ENCODE measurements at places on chromosomes 7 and 10.
A peak's percentile ranks its signal among the peaks of the same experiment; 100 is the strongest.

DNA sequence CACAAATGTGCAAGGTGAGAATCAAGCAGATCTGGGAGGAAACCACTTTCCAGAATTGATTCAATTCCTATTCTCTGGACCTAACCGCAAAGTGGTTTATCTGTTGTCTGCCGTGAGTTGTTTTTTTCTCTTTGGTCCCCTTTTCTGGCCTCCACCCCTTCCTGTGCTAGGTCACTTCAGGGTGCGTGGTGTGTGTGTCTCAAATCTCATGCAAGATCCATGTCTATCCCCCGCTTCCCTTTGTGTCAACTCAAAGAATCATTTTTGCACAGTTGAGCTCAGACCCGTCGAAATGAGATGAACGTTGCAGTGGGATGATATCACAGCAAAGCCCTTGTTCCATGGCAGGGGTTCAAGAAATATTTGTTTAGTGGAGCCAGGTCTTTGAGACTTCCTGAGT lies 184.5 kb downstream of the GATA3 start:
- DNase-seq = no peak

- no peak for DNase-seq
Observed at GRCh38 chr10:13851906-13852305, 265.1 kb downstream of the PRPF18 start.

DNA sequence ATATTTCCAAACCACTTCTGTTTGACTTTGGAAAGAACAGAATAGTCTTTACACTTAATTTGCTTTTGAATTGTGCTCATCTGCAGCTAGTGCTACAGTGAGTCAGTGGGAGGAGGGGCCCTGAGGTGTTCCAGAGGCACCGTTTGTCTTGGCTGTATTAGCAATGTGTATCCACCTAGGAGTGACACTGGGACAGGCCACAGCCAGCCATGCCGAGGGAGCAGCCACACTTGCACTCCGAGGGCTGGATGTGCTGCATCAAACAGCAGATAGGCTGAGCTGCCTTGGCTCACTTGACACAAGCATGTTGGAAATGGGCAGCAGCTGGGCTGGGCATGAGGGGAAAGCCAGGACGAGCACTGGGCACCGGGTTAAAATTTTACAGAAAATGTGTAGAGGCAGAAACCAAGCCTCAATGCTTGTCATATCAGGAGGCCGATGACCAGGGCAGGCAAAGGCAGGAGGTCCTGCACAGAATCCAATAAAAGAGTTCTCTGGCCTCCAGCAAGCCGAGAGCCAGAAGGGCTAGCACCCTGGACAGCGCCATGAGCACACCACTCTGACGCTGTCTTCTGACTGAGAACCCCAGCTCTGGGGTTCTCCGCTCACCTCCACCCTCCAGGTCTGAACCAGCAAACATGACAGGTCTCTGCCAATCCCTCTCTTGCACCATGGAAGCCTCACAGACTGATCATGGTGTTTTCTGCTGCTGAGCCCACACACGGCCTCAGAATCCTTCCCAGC lies 163.3 kb downstream of the GRID1 start:
- DNase-seq = no peak

DNA sequence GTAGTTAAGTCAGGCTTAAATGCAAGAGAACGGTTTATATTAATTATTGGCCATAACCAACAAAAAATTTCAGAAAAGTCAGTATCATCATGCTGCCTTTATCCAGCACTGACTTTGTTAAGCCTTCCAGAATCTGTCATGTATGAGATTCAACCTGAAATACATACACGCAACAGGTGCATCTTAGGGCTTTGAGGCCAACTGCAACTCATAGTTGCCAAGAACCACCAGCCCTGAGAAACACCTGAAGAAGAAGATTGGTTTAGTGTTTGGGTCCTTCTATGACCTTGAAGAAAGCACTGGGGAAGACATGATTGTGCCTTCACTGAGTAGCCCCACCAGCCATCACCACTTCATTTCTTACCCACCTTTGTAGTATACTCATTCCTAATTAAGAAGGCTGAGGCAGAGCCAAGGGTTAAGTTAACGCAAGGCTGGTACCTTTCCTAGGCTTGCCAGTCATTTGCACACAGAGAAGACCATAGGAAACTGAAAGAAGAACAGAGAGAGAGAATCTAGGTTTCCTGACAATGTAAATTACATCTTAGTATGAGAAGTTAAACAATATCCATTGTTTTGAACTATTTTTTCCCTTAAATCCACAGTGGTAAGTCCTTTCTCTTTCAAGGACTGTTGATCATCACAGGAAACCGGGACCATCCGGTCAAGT lies 200.1 kb upstream of the PRKCQ start:
- DNase-seq = no peak

- DNase-seq = no peak
Observed at GRCh38 chr10:27451054-27451453, 53.0 kb upstream of the RAB18 start.

- peak; percentile 89 for DNase-seq
Observed at GRCh38 chr10:13717936-13718772, 131.4 kb downstream of the PRPF18 start.

- DNase-seq = peak; percentile 22
Observed at GRCh38 chr7:46812101-46812675, 769.7 kb downstream of the TNS3 start.

DNA sequence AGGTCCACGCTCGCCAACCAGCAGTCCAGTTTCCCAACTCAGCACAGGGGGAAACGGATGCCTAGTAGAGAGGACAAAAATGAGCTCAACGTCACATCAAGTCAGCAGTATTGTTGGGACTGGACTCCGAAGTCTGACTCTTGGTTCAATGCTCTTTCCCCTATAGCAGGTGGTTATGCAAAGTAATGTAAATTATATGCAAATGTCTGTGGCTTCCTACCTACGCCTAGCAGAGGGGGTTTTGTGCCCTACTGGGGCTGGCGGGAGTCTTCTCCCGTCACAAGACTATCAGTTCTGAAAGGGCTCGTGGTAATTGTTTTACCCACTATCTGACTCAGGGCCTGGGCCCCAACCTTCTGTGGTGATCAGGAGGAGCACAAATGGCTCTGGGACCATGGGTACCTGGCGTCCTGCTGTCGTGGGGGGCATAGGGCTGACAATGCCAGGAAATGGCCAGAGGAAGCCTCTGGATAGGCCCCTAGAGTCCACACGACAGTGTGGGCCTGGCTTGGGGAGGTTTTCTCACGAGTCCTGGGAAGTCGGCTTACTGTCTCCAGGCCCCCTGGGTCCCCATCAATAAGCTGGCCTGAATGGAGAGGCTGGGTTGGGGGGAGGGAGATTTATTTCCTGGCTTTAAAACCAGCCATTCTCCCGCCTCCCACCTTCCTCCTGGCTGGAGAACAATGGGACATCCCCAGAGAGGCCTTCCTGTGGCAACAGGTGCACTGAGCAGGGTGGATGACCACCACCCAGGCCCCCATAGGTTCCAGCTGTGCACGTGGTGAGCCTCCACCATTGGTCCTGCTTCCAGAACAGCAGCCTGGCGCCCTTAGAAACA lies 41.8 kb downstream of the UNC5B start:
- DNase-seq = peak; percentile 68

DNA sequence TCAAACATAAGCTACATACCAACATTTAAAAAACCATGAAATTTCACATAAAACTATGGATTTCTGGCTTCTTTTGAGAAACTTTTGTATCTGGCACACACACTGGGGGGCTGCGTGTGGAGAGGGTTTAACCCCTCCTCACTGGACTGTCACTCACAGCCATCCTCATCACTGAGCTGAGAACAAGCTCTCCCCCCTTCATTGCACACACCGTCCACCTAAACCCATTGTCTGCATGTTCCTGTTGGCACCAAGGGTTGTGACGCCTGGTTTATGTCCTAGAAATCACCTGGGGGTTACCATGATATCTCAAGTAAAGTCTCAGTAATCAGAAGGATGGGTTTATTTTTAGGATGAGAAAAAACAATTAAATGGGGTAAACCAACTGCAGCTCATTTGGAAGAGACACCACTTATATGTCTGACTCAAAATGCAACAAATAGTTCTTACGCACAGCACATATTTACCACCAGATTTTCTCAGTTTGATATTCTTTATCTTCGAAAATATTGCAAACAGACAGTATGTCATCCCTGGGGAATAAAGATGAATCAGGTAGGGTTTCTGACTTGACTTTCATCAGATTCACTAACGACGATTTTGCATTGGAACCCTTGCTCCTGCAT lies 218.5 kb upstream of the KLF6 start:
- DNase-seq = no peak

All from heart left ventricle (tissue), 16 donors.